Activated CD4-positive, alpha-beta T cell treated with anti-CD3 and anti-CD28 coated beads for 1 hour (primary cell): ENCODE measurements at places on chromosomes 2 and 18.

DNA sequence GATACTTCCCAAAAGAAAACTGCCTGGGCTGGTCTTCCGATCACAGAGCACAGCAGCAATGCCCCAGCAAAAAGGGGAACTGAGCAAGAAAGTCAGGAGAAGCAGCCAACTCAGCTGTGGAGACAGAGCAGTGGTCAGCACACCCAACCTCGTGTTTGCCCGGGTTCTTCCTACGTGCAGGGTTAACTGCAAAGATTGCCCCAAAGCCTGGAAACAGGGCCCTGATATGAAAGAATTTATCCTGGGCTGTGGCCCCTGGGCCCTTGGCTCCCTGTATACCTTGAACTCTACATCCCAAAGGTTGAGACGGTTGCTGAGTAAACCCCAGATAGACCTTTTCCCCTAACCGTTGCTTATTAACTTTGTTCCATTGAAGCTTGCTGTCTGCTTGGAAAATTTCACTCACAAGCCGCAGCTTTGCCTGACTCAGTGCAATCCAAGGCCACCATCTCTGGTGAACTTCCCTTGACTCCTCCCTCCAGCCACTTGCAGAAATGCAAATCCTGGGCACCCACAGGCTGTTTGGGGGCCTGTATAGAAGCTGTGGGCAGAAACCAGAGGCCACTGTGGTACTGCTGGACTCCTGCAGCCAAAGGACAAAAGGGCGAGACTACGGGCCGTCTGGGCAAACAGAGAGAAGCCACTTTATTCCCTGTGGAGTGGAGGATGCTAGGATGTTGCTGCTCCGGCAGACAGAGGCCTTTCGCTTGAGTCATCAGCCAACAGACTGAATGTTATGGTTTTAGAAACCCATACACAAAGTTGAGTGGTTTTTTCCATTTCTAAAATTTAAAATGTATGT, 18.2 kb downstream of the NRP2 start:
- no peak for DNase-seq

DNA sequence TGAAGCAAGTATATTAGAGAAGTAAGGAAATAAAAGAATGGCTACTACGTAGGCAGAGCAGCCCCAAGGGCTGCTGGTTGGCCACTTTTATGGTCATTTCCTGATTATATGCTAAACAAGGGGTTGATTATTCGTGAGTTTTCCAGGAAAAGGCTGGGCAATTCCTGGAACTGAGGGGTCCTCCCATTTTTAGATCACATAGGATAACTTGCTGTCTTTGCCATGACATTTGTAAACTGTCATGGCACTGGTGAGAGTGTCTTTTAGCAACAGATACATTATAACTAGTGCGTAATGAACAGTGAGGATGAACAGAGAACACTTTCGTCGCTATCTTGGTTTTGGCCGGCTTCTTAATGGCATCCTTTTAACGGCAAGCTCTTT, 2.6 kb upstream of the UBE2F start:
- no peak for DNase-seq

GRCh38 chr18:79610461-79611039, 69.1 kb upstream of the CTDP1 start:
- no peak for DNase-seq

- DNase-seq, result no peak
Measured at GRCh38 chr2:1557467-1557820, 144.2 kb downstream of the TPO start.

DNA sequence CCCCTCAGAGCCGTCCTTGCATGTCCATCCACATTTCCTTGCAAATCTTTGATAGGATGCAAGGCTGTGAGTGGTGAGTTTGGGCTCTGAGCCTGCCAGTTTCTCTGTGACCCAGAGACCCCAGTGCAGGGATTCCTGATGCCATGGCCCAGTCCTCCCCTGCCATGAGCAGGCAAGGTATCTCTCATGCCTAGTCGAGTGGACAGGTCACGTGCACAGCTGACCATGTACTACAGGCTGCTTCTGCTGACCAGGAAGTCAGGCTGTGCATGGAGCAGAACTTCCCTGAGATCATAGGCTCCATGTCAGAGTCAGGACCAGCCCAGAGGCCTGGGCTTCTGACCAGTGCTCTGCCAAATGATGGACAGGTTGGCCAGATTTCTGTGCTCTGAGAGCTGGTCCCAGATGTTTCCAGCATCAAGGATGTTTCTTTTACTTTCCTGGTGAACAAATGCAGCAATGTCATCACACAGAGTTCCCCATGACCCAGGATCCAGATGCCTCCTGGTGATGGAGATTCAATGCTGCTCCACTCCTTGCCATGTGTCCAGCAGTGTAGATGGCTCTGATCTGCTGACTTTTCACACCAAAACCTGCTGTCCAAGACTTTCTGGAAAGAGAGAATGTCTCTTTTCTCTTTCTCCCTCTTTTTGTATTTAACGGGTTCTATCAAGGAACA, 321.6 kb upstream of the HS6ST1 start:
- DNase-seq, result no peak

DNA sequence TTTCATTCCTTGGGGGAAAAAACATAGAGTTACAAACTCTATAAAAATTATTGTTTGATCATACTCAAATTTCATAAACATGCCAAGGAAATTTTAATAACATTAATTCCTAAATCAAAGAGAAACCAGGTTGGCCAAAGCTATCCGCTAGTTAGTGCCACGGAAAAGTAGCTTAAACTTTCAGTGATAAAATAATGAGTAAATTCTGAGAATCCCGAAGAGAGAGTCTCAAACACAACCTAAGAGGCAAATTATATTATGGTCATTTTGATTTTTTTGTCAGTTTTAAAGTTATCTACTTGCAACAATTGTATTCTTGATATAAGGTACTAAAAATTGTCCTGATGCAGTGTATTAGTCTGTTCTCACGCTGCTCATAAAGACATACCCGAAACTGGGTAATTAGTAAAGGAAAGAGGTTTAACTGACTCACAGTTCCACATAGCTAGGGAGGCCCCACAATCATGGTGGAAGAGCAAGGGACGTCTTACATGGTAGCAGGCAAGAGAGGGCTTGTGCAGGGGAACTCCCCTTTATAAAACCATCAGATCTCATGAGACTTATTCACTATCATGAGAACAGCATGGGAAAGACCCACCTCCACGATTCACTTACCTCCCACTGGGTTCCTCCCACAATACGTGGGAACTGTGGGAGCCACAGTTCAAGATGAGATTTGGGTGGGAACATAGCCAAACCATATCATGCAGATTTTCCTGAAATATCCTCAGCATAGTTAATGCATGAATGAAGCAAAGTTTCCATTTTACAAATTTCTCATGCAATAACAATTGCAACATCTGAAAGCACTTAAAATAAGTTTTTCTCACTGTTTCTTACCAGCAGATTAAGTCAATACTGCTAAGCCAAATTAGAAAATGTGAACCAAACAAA, 205.9 kb upstream of the STK17B start:
- DNase-seq, result no peak

DNA sequence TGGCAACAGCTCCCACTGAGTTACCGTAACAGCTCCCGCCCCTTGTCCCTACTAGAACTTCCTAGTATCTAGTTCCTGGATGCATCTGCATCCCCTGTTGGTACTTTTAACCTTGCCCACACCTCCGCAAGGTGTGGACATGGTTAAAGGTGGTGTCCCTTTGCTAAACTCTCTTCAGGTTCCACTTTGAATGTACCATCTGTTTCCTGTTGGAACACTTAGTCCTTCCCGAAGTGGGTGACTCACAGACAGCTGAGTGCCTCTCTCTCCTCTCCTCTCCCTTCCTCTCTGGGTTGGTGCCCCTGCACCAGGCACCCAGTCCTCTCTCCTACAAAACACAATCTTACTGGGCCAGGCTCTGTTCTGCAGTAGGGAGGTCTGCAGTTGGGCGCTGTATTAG, 19.6 kb upstream of the REL start:
- no peak for DNase-seq

DNA sequence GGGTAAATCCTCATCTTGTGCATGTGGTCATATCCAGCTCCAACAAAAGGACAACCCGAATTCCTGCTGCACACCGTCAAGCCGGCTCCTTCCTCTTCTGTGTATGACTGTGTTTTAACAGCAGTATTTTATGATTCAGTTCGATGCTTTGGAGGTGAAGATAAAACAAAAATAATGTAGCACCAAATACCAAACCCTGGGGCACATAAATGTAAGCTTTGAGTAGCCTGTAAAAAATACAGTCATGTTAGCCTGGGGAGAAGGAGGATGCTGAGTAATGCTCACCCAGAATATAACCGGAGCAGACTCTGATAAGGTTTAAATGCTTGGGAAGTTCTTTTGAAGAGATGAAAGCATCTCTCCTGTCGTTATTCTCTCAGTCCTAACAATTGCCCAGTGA, 225.0 kb downstream of the SUCLG1 start:
- DNase-seq, result no peak

DNA sequence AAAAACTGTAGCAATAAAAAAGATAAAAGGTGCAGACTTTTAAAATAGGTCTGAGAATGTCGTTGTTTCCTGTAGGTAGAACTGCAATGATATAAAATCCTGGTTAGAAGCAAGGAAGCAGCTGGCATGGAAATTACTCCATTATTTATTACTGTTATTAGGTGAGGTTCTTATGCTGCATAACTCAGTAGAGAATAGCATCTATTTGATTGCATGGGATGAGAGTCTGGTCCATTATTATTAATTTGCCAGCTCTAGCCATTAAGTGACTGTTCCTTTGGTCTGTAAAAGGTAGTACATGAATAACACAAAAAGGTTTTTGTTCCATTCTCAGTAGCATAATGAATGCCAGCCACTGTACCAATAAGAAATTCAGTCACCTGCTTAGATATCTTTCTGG, 358.6 kb downstream of the RBM43 start:
- DNase-seq, result no peak

- no peak for DNase-seq
Measured at GRCh38 chr2:146979746-146980145, 865.1 kb upstream of the ACVR2A start.

- DNase-seq, result peak; percentile 32
Measured at GRCh38 chr2:100580367-100581276, 17.8 kb downstream of the PDCL3 start.

DNA sequence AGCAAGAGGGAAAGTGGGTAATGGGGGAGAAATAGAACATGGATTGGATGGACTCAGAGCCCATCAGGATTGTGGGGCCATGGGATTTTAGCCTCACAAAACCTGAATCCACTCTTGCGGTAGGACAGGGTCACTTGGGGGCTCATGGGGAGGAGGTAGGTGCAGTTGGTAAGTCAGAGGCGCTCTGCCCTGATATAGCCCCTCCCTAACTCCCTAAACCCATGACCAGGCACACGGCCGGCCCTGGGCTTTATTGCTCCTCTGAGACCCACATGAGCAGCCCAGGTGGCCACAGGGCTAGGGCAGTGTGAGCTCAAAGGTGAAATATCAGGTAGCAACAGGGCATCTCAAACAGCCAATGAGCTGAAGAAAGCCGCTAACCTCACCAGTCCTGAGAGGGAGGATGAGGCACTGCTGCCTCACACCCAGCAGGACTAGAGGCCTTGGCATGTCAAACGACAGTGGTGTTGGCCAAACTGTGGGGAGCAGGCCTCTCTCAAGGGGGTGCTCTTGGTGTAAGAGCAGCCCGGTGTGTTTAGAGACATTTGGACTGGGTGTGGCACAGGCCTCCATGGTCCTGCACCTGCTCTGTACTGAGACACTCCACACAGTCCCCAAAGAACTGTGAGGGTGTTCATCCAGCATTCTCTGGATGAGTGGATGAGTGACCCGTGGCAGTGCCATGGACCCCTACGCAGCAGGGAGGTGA, 90.8 kb upstream of the HS6ST1 start:
- DNase-seq, result peak; percentile 1

DNA sequence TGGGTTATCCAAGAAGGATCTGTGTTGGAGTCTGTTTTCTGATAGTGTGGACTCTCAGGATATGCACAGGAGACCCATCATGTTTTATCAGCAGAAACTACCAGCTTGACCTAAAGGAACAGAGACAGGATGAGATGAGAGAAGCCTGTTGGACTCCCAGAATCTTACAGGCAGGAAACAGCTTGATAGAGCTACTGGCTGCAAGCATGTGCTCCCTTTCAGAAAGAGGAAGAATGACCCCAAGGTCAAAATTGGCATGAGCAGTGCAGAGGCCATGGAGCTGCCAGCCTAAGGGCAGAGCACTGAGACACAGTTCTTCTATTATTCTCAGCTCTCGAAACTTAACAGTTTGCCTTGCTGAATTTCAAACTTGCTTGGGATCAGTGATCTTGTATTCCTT, 135.2 kb upstream of the NFATC1 start:
- DNase-seq, result no peak

DNA sequence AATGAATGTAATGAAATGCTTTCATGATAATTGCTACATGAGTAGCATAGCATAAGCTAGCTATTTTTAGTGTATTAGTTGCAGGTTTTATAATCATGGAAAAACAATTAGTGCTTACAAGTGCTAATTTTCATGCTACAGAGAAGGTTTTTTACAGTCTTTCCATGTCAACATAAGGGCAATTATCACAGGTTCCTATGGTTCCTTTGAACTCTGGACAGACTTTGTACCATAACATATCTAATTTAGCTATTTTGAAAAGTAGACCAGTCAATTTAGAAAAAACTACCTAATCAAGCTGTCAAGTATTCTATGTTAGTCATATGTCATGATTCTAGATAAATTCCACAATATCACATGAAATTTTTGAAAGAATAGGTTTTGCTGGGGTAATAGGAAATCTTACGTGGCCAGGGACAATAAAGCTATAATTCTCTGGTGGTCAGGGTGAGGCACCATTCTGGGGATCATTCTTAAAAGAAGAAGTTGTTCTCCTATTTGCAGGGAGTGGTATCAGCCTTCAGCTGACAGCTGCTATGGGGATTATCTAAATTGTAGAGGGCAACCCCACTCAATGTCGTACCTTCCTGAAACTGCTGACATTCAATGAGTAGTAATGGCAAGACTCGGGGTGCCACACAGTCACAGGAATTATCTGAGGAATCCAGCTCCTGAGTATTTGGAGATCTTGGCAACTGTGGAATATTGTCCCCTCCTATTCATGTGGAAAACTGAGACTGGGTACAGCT, 724.0 kb upstream of the LINC00305 start:
- no peak for DNase-seq

DNA sequence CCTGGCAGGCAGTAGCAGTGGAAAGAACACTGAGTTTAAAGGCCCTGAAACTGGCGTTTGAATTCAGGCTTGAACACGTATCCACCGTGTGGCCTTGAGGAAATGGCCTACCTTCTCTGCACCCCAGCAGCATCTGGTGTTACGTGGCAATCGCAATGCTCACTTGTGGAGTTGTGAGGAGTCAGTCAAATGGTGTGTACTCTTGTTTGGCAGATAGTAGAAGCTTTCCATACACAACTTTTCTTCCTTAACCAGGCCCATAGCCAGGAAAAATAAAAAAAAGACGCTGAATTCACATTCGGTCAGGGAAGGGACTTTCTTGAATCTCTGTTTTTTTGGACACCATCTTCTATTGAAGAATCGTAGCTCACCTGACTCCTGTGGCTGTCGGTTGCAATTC, 1101.5 kb upstream of the KLHL29 start:
- no peak for DNase-seq

GRCh38 chr2:212646698-212647366, 108.2 kb upstream of the ERBB4 start:
- no peak for DNase-seq
